ENCODE measurements at places on chromosomes 11 and 22.

GRCh38 chr22:33520904-33521780 lies 399.1 kb downstream of the LARGE1 start:
- DNase-seq = no peak

- DNase-seq = no peak
These were observed 29.9 kb upstream of the PANX2 start for GRCh38 chr22:50140615-50141014.

DNA sequence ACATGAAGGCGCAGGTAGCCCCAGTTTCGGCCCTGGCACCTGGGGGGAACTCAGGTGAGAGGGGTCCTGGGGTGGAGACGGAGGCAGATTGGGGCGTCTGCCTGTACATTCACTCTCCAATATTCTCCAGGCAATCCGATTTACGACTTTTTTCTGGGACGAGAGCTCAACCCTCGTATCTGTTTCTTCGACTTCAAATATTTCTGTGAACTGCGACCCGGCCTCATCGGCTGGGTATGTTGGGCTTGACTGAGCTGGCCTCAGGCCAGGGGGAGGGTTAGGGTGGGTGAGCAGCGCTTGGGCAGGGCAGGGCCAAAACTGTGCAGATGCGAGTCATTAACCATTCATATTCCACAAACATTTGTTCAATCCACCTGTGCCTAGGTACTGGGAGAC lies 1.7 kb downstream of the TM7SF2 start:
- DNase-seq = no peak

- no peak for DNase-seq
These were observed 11.9 kb upstream of the SLC5A4 start for GRCh38 chr22:32267011-32267410.

- no peak for DNase-seq
These were observed 14.0 kb downstream of the MYEOV start for GRCh38 chr11:69307871-69308431.

Measured in left cardiac atrium (tissue), 4 donors.